T-cell (primary cell): ENCODE measurements at places on chromosomes 16 and 17.

GRCh38 chr16:79452671-79453070 is 147.9 kb downstream of the MAF start:
- DNase-seq = no peak

- DNase-seq = peak; percentile 15
Measured at GRCh38 chr17:20206068-20206467, 196.9 kb downstream of the SPECC1 start.

DNA sequence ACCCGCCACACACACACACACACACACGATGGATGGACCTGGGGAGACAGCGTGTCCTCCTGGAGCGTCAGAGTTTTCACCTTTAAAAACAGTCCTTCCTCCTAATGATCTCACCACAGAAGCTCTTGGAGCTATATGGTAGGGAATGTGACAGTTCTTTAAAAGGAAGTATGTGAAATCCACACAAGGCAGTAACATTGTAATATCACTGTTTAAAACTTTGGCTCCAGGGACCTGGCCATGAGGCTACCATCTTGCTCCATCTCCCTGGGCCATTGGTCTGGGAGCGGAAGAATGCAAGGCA is 302.4 kb downstream of the SOX9 start:
- DNase-seq = no peak

GRCh38 chr16:28165598-28165997 is 46.2 kb downstream of the XPO6 start:
- DNase-seq = no peak

DNA sequence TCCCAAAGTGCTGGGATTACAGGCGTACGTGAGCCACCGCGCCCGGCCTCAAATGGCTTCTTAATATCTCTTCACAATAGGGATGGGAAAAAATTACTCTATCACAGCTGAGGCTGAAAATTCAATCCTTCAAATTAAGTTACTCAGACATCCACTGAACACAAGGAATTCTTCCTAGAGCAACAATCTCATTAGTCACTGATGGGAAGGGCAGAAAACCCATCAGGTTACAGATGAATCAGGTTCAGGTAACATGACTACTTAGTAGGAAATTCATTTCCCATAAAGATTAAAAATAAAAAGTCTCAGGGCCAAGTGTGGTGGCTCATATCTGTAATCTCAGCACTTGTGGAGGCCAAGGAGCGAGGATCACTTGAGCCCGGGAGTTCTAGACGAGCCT is 42.5 kb upstream of the ABR start:
- no peak for DNase-seq

DNA sequence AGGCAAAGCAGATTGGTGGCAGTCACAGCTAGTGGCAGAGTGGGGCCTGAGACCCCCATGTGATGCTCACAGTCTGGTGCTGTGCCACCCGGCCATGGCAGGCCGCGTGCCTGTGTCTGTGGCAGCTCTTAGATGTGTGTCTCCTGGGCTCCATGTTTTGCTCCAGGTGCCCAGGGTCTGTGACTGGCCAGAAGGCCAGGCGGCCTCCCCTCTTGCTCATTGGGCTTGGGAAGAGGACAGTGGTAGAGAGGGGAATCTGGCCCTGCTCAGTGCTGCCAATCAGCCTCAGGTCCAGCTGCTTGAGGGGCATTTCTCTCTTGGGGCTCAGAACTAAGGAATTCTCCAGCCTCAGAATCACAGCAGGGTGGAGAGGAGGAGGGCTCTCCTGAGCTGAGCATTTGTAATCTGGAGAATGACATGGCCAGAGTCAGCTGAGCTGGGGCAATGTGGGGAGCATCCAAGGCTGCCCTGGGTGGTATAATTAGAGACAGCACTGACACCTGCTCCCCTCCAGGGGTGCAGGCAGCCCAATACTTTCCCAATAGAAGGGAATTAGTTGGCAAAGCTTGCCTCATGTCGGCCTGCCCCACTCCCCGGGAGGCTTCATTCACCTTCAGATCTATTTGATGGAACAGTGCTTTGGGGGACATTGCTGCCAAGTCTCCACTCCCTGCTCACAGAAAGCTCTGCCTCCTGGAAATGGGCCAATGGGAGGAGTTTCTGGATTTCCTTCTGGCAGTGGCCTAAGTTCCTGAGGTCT is 2.7 kb upstream of the LASP1NB start:
- no peak for DNase-seq

GRCh38 chr17:67041941-67042899 is 2.1 kb upstream of the CACNG1 start:
- DNase-seq = no peak

DNA sequence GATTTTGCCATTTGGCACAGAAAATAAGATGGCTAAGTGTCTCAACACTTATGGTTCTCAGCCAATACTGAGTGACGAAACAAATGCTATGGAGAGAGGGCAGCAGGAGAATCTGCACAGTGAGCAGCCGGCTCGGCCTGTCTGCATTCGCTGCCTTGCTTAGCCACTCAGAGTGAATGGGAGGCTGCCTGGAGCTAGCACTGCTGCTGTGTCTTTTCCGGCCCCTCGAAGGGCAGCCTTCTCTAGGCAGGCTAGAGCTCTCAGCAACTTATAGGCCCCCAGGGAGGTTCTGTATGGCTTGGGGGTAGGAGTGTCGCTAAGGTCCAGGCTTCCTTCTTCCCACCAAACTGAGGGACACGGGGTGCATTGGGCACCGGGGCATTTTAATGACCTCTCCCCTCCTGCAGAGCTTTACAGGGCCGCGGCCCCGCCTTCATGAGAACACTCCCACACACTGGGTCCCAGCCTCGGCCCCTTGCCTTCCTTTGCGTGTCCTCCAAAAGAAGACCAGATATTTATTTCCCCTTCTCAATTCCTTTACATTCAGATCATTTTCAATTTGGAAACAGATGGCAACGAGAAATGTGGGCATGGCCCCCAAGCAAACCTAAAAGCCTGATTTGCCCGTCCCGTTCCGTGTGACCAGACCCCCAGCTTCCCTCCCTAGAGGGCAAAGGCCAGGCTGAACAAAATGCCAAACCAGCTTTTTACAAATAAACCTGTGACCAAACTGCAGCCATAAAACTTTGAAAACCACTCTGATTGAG is 670.9 kb downstream of the TOX3 start:
- no peak for DNase-seq

- no peak for DNase-seq
Measured at GRCh38 chr16:630815-631405, at the start of gene WFIKKN1. Gene WFIKKN1, plus strand, starts transcription at chr16:630985. Its CDS starts 269 bp downstream, at chr16:631254.

DNA sequence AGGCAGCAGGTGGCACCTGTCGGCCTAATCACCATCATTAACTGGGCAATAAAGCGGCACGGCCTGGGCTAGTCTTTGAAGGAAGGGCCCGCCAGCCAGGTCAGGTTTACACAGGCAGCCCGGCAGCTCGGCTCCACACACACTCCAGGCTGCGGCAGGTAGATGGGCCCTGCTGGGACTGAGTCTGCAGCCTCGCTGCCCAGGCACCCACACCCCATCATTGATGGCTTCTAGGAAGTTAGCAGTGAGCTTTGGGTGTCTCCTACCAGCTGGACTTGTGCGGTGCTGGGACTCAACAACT is 6.8 kb upstream of the FOXN1 start:
- no peak for DNase-seq
